CD4-positive, alpha-beta memory T cell (primary cell): ENCODE measurements at places on chromosomes 11 and 22.

- no peak for DNase-seq
Observed at GRCh38 chr11:76762356-76762752, 20.8 kb upstream of the TSKU start.

GRCh38 chr22:20160041-20160440 lies 9.2 kb upstream of the CCDC188 start:
- DNase-seq: no peak

GRCh38 chr22:39995393-39996252 lies 869 bp downstream of the FAM83F start:
- no peak for DNase-seq

DNA sequence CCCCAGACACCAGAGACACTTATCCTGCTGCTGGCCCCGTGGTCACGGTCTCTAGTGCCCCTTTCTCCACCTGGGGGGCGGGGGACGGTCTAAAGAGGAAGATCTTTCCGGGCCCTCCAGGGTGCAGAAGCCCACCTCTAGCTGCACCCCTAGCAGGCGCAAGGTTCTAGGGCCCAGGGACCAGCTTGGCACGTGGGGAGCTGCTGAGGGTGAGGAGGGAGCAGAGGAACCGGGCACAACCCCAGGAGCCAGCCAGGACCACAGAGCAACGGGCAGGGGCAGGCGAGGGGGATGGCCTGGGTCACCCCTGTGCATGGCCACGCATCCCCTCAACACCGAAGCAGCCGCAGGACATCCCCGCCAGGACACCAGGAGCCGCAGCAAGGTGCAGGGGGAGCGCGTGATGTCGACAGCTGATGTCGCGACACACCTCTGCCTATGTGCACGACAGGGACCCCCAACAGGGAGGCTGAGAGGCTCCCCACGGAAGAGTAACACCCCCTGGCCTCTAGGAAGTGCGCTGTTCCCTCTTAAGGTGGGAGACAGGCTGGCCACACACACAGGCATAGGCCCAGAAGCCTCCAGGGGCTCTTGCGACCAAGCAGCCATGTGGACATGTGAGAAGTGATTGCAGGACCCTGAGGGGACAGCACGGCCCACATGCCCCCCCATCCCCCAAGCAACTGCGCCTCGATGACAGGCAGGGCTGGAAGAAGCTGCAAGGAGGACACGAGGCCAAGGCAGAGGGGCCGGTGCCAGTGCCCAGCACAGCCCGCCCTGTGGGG lies 5.1 kb downstream of the LRFN4 start:
- DNase-seq: no peak

DNA sequence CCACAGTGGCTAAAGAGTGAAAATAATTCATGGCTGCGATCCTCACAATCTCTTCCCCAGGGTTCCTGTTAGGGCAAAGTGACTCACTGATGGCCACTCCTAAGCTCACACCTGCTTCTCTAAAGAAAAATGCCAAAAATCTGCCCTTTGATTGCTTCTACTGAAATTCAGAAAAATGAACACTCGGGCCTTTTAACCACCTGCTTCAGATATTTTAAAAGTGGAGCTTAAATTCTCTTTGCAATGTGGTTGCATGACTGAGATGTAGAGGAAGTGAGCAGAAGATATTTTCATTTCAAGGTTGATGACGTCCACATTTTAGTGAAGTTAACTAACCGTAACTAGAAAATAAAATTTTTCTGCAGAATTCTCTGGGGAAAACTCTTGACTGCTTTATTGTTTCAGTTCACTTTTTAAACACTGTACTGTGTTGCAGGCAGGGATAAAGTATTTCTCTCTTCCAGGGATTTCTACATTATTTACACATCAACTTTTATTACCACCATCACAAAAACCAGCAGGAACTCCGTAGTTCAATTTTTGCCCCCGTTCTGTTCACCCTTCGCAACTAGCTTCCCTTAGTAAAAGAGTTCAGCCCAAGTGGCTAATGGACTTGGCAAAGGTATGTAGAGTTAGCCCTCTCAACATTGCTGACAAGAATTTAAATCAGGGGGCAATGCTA lies 8.5 kb downstream of the RAB30 start:
- DNase-seq: peak; percentile 27

DNA sequence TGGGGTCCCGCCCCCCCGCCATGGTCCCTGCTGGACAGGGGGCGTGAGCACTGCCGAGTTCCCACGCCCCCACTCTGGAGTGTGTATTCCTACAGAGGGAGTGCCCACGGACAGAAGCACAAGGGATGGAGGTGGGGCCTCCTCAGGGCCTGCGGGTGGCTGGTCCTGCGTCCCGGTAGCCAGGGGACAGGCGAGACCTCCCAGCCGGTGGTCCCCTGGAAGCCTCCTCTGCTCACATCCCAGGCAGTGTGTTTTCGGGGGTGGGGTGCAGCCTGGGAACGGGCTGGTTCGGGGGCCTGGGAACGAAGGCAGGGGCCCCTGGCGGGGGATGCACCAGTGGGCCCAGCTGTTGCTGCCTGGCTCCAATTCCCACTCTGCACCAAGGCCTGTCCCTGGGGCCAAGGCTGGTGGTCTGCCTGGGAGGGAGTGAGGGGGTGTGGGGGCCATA lies 16.1 kb downstream of the GP1BB start:
- DNase-seq: no peak

- DNase-seq: no peak
Observed at GRCh38 chr22:46773076-46773475, 10.6 kb downstream of the TBC1D22A start.
